ENCODE measurements at places on chromosomes 1 and 21.

- DNase-seq, result no peak
Observed at GRCh38 chr1:52098139-52098871, 42.2 kb downstream of the BTF3L4 start.

DNA sequence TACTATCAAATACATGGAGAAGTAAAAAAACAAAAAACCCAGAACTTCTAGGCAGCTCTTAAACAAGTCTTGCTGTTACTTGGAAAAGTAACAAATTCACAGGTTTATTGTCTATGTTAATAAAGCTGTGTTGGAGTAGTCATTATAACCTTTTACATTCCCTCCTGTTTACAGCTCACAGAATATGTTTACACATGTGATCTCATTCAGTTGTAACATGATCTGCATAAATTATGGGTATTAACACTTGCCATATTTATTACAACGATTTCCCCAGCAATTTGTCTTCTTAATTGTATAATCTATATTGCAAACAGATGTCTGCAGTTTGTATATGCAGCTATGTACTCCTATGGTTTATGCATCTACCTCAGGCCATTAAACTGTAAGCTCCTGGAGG, 28.6 kb downstream of the ERG start:
- no peak for DNase-seq

- no peak for DNase-seq
Observed at GRCh38 chr1:37147392-37147831, 113.1 kb upstream of the GRIK3 start.

GRCh38 chr1:1779691-1780597, 1.7 kb upstream of the NADK start:
- no peak for DNase-seq

GRCh38 chr1:162275622-162276175, 101.0 kb downstream of the SPATA46 start:
- no peak for DNase-seq

DNA sequence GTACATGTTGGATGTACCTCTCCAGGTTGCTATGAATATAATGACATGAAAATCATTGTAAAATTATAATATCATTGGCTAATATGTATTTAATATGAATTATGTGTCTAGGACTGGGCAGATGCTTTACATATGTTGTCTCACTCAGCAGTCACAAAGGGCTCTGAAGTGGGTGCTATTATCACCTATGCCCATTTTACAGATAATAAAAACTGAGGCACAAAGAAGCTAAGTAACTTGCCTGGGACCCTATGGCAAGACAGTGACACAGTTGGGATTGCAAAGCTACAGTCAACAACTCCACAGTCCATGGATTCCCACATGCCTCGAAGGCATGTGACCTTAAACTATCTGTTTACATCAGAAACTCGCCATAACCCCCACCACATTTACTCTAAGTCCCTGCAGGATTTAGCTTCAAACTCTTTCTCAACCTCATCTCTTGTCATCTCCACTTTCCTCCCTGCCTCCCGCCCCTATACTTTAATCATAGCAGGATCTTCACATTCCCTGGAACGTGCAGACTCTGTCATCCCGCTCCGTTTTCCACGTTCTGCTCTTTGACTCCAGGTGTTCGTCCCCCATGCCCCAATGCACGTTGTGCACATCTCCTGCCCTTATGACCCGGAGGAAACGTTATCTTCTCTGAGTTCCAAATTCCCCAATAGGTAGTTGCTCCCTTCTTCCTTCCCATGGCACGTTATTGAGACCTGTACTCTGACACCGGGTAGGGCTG, 143.0 kb upstream of the NRIP1 start:
- no peak for DNase-seq

DNA sequence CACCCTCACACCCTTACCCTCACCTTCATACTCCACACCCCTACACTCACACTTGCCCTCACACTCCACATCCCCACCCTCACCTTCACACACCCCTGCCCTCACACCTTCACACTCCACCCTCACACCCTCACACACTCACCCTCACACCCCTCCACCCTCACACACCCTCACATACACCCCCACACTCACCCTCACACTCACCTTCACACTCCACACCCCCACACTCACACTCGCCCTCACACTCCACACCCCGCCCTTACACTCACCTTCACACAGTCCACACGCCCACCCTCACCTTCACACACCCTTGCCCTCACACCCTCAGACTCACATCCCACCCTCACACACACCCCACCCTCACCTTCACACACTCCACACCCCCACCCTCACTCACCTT, 43.6 kb upstream of the EDN2 start:
- DNase-seq, result no peak

- no peak for DNase-seq
Observed at GRCh38 chr1:82562448-82562847, 761.7 kb downstream of the ADGRL2 start.

DNA sequence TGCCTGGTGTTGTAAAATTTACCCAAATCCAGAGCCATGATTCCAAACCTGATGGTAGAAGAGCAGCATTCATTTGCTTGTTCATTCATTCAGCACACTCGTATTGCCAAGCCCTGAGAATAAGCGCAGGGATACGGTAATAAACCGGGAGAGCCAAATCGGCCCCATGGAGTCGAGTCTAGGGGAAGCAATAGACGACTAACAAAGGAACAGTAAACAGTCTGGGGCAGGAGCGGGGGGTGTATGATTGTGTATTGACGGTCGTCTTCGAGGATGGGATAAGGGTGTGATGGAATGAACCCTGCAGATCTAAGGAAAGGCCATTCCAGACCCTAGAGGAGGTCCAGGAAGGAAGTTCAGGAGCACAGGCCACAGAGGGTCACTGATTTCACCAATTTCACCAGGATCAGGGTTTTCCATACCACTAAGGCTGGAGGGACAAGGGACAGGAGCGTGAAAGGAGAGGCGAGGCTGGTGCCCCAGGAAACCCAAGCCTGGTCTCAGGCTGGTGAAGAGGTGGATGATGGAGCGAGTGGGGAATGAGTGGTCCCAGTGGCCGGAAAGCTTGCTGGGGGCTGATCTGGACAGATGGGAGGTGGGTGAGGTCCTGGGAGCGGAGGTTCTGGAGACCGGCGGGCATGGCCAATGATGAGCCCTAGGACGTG, 61.1 kb upstream of the PDE9A start:
- DNase-seq, result no peak

- peak; percentile 35 for DNase-seq
Observed at GRCh38 chr1:20982316-20982715, 194.4 kb downstream of the EIF4G3 start.

GRCh38 chr1:1609822-1610485, 5.3 kb upstream of the MIB2 start:
- no peak for DNase-seq

DNA sequence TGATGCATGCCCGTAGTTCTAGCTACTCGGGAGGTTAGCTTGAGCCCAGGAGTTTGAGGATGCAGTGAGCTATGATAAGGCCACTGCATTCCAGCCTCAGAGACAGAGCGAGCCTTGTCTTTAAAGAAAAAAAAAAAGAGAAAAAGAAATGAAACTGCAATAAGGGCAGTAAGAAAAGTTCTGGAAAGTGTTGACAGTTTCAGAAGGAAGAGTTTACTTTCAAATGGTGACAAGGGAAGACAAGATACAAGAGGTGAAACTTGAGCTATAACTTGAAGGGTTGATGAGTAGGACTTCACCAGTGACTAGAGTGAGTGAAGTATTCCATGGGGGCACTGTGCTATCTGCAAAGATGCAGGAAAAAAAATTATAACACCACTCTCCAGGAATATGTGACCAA, 125.0 kb downstream of the AKT3 start:
- DNase-seq, result no peak

DNA sequence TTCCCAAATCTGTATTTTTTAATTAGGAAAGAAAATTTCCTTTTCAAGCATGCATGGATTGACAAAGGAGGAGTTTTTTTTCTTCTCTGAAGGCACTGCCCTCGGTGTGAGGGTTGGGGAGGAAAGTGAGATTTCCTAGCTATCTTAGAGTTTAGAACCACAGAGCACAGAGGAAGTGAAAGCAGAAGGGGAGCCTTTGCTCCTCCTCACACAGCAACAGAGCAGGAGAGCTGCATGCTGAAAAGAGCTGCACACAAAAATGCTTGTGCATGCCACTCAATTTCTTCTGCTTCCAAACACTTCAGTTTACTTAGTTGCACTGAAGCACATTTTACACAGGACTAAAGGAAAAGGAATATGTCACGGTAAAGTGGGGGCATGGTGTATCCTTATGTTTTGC, 308.1 kb downstream of the GPATCH2 start:
- DNase-seq, result no peak

- no peak for DNase-seq
Observed at GRCh38 chr21:41451753-41452676, 26.0 kb downstream of the MX1 start.

- DNase-seq, result peak; percentile 90
Observed at GRCh38 chr1:210259561-210259960, 27.0 kb downstream of the SERTAD4 start.

GRCh38 chr1:21392587-21393263, 47.2 kb upstream of the NBPF3 start:
- no peak for DNase-seq

DNA sequence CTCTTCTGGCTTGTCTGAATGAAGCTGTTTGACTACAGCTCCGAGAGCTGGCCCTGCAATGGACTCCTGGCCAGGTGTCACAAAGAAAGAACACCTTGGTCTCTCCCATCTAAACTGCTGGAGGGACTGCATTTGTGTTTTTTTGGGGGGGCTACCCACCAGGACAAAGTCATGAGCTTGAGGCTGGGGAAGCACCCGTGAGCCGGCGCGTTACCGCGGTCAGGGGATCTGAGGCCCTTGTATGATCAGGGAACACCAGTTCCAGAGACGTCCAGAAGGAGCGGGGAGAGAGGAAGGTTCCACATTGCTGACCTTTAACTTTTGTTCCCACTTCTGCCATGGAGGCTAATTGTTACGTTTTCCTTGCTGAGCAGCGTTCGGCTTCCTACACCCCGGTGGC, 84.5 kb upstream of the C1orf174 start:
- DNase-seq, result no peak
